Myocyte (in vitro differentiated cells): ENCODE measurements at places on chromosomes 11 and 22. TPM values are rescaled to one million over a fixed set of nuclear protein-coding genes. Genes with fewer than 3 reads are reported as not detected.

The SLC22A9 gene
- not detected in 2 replicates for total RNA-seq

The FADS3 gene
- total RNA-seq = 310 and 645 TPM in 2 replicates

- peak; percentile 30 for DNase-seq
These were observed 77.5 kb downstream of the CNTN5 start for GRCh38 chr11:99098258-99098657.

GRCh38 chr11:55457641-55458040 is 89.9 kb downstream of the OR4A15 start:
- DNase-seq = peak; percentile 41

DNA sequence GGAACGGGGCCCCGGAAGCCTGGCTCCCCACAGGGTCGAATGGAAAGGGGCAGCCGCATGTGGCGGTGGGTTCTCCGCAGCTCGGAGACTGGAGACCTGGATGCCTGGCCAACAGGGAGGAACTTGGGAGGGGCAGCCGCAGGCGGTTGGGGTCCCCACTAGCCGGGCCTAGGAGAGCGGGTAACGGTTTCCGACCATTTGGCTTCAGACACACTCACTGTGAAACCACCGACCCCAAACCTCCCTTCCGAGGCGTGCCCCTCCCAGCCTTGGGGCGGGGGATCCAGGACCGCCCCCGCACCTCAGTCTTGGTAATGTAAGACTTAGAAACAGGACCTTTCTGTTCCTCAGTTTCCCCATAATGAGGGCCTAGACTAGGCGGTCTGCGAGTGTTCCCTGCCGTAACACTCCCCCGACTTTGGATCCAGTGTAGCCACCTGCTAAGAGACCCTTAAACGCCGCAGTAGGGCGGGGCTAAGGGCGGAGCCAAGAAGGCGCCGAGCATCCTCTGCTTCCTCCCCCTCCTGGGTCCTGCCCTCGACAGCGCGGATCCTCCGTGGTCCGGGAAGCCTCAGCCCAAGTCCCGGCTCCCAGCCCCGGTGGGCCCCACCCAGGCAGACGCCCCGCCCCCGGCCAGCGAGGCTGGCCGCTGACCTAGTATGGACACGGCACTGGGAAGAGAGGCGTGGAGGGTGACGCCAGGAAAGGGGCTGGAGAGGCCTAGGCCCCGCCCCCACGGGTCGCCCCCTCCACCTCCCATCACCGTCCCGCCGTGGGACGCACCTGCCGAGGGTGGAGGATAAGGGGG is 1.8 kb upstream of the RASGRP2 start:
- DNase-seq = peak; percentile 56

DNA sequence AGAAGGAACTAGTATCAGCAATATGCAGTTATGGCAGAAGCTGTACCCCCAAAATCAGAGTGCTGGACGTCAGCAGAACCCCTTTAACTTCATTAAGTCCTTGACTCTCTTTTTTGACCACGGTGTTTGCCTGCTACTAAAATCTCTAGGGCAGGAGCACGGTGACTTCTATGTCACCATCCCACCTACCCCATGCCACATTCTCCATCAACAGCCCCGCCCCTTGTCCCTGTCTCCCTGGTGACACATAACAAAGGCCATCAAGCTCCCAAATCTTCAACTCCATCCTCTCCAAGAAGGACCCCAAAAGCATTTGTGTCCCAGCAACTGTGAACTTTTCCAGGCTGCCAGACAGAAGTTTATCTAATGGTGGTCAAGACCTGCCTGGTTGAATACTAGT is 894 bp downstream of the ADA2 start:
- DNase-seq = no peak

DNA sequence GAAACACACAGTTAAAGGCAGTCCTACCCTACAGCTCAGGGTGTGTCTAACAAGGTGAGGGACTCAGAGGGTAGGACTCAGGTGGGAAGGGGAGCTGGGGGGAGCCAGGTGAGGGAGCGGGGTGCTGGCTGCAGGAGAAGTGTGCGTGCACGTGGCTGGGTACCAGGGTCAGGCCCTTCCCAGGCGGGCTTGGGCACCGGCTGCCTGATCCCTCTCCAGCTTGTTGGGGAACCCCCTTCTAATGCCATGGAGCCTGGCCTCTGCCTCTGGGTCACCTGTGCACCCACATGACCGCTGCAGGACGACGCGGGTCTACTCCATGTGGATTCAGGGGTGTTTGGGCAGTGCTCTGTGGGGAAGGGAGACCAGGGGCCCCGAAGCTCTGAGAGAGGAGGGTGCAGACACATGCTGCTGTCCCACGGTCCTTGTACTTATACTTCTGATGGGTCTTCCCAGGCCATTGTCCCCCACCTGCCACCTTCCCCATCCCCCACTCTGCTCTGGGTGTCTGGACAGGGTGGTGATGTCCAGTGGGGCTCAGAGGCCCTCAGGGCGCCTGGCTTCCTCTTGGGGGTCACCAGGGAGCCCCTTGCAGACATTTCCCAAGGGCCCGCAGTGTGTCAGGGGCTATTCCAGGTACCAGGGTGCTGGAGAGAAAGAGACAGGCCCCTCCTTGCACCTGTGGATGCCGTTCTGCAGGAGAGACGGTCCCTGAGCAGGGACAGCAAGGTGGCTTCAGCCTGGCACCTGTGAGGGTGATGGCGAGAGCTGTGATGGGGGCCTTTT is 10.4 kb upstream of the MRGPRD start:
- DNase-seq = no peak

GRCh38 chr11:113192121-113192925 is 122.1 kb upstream of the TTC12 start:
- peak; percentile 13 for DNase-seq

- DNase-seq = no peak
These were observed 68.9 kb upstream of the SLN start for GRCh38 chr11:107780775-107781174.

- DNase-seq = no peak
These were observed 35.9 kb downstream of the MORC2 start for GRCh38 chr22:30932661-30933060.

- DNase-seq = no peak
These were observed 707.7 kb downstream of the OPCML start for GRCh38 chr11:132824642-132825041.

- peak; percentile 39 for DNase-seq
These were observed 40.9 kb upstream of the BIRC3 start for GRCh38 chr11:102276362-102276761.
